Activated naive CD8-positive, alpha-beta T cell treated with anti-CD3 and anti-CD28 coated beads for 36 hours (primary cell): ENCODE measurements at places on chromosomes 3 and 15. TPM values are rescaled to one million over a fixed set of nuclear protein-coding genes. Genes with fewer than 3 reads are reported as not detected.
A peak's percentile ranks its signal among the peaks of the same experiment; 100 is the strongest.

- H3K4me1 ChIP-seq = peaks cover 68% of the 10 kb centered on the region
- H3K36me3 ChIP-seq = peaks cover 55% of the 10 kb centered on the region
- H3K4me3 ChIP-seq = peak overlapping the region; percentile 3
These were observed 32.1 kb upstream of the EBLN2 start for GRCh38 chr3:73029321-73029796.

Gene LRRC3B
- total RNA-seq = not detected

GRCh38 chr15:78361771-78362506 is 21.8 kb downstream of the CRABP1 start:
- DNase-seq = no peak
- H3K4me1 ChIP-seq = no peaks in the 10 kb centered on the region
- H3K27me3 ChIP-seq = peaks cover 4% of the 10 kb centered on the region
- H3K36me3 ChIP-seq = no peaks in the 10 kb centered on the region
- no peak overlapping the region for H3K27ac ChIP-seq

Gene ZBED2
- 122 TPM for total RNA-seq

- no peak overlapping the region for H3K27ac ChIP-seq
- no peaks in the 10 kb centered on the region for H3K27me3 ChIP-seq
- H3K36me3 ChIP-seq = no peaks in the 10 kb centered on the region
- H3K4me3 ChIP-seq = no peak overlapping the region
- peaks cover 6% of the 10 kb centered on the region for H3K4me1 ChIP-seq
- DNase-seq = no peak
These were observed 494.7 kb upstream of the NECTIN3 start for GRCh38 chr3:110576960-110577359.

Gene BNC1
- total RNA-seq = not detected

Gene GOLGA8T
- total RNA-seq = not detected

Gene NR2E3
- total RNA-seq = not detected

DNA sequence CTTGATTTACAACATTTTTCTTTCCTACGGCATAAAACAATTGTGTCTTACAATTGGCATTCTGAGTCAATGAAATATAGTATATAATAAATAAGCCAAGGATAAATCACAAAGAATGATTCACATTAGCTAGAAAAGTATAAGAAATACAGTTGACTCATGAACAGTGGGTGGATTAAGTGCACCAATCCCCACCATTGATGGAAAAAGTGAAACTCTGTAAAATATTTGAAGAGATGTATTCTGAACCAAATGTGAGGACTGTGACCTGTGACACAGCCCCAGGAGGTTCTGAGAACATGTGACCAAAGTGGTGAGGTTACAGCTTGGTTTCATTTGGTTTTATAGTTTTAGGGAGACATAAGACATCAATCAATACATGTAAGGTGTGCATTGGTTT is 227.5 kb downstream of the ALCAM start:
- DNase-seq = no peak
- no peak overlapping the region for H3K4me3 ChIP-seq
- H3K27me3 ChIP-seq = no peaks in the 10 kb centered on the region
- no peaks in the 10 kb centered on the region for H3K36me3 ChIP-seq
- peaks cover 8% of the 10 kb centered on the region for H3K4me1 ChIP-seq
- H3K27ac ChIP-seq = no peak overlapping the region

DNA sequence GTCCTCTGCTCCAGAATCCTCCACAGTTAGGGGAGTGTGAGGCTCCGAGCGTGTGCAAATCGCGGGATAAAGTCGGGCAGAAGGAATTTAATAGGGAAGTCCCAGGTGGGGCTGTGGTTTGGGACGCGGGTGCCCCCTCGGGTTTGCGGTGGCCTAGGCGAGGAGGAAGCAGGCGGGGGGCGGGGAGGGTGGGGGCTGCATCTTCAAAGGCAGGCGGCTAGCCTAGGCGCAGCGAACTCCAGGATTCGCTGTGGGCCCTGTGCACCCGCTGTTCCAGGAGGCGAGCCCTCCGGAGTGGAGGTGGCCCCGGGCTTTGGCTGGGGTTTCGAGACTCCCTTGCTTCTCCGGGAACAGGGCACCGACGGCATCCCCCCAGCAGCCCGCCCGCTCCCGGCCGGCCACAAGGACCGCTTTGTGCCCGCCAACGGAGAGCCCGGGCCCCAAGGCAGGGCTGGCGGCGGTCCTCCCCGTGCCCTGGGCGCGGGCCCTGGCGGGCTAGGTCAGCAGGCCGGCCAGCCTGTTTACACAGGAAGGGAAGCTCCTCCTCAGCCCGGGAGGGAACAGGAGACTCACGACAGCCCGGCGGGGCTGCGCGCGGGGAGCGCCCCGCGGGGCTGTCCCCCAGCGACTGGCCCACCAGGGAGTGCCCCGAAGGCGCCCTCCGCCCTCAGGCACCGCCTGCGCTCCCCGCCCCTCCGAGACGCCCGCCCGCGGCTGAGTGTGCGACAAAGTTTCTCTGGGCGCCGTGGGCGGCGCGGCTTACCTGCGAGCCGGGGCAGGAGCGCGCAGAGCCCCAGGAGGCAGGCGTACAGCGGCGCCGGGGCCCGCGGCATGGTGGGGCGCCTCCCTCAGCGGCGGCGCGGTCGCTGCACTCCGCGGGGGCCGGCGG is 753 bp downstream of the ITGB5 start:
- peaks cover 3% of the 10 kb centered on the region for H3K4me1 ChIP-seq
- H3K27ac ChIP-seq = no peak overlapping the region
- no peaks in the 10 kb centered on the region for H3K36me3 ChIP-seq
- peak; percentile 60 for DNase-seq
- H3K4me3 ChIP-seq = peak overlapping the region; percentile 24

Gene TMCO5A
- not detected for total RNA-seq

DNA sequence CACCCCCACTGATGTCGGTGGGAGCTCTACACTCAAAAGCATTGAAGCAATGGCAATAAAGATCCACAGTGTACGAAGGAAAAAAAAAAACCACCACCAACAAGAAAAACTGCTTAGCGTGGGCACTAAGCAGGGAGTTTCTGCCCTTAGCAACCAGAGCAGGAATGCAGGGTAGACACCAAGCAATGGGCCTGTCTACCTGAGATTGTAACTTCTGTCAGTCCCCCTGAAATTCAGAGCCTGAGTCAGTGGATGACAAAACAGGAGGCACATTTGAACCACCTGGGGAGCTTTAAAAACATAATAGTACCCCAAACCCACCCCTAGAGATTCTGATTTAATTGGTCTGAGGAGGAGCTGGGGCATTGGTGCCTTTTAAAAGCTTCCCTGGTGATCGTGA is 275.2 kb downstream of the SATB1 start:
- H3K4me1 ChIP-seq = no peaks in the 10 kb centered on the region
- DNase-seq = no peak
- H3K27ac ChIP-seq = no peak overlapping the region
- no peaks in the 10 kb centered on the region for H3K36me3 ChIP-seq
- H3K27me3 ChIP-seq = no peaks in the 10 kb centered on the region

Gene ARHGAP31
- total RNA-seq = 8.9 TPM

Gene SYNPR
- total RNA-seq = not detected

GRCh38 chr15:58396181-58396580 is 35.6 kb upstream of the LIPC start:
- DNase-seq = no peak
- H3K4me3 ChIP-seq = no peak overlapping the region
- H3K27ac ChIP-seq = no peak overlapping the region
- H3K27me3 ChIP-seq = no peaks in the 10 kb centered on the region
- H3K4me1 ChIP-seq = peaks cover 5% of the 10 kb centered on the region
